ENCODE measurements at places on chromosomes 1 and 21.

DNA sequence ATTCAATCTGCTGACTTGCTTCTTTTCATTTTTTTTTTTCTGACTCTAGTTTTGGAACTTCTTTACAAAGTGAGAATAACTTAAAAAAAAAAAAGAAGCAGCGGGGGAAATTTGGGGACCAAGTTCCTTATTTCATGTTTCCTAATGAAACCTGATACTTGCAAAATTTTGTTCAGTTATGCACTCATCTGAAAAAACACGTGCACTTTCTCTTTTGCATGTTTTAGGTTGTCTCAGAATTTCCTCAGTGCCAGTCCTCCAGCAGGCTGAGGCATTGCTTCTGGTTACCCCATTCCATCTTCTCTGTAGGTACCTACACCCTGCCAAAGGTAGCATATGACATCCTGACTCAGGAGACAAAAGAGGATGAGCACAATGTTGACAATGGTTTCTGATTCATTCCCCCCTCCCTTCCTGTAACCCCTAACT lies 299.7 kb downstream of the GRIK1 start:
- no peak for DNase-seq

- no peak for DNase-seq
Observed at GRCh38 chr1:119631433-119632102, 16.5 kb downstream of the ZNF697 start.

- DNase-seq: peak; percentile 7
Observed at GRCh38 chr1:178189814-178190213, 95.9 kb downstream of the RASAL2 start.

DNA sequence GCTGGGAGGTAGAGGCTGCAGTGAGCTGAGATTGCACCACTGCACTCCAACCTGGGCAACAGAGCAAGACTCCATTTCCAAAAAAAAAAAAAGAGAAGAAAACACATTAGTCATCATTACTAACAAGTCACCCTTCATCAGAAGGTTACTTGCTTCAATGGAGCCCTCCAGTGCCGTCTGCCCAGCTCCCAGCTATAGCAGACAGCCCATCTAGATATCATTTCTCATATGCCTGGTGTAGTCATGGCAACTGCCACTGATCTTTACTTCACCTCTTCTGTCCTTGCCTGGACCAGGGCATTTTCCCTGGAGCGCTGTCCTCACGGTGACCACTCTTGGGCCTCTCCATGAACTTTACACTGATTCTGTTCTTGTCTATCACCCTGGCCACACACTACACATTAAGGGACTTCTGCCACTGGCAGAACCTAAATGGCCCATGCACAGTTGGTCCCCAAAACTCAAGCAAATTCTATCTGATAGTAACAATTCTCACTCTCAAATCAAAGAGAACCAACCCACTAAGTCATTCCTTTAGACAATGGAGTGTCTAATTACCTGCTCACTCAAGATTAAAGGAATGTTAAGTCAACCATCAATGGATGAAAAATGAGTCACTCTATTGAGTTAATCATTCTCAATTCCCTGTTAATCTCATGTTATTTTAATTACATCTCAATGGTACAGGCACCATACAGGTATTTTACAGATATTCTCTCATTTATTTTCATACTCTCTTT lies 12.9 kb downstream of the GPA33 start:
- DNase-seq: no peak

DNA sequence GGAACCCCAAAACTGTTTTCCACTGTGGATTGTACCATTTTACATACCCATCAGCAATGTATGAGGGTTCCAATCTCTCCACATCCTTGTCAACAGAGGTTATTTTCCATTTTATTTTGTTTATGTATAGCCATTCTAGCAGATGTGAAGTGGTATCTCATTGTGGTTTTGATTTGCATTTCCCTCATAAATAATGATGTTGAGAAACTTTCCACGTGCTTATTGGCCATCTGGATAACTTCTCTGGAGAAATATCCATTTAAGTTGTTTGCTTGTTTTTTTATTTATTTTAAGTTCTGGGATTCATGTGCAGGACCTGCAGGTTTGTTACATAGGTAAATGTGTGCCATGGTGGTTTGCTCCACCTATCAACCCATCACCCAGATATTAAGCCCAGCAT lies 280.2 kb upstream of the USP25 start:
- no peak for DNase-seq

GRCh38 chr1:217089361-217090014 lies 366.3 kb upstream of the ESRRG start:
- DNase-seq: no peak

DNA sequence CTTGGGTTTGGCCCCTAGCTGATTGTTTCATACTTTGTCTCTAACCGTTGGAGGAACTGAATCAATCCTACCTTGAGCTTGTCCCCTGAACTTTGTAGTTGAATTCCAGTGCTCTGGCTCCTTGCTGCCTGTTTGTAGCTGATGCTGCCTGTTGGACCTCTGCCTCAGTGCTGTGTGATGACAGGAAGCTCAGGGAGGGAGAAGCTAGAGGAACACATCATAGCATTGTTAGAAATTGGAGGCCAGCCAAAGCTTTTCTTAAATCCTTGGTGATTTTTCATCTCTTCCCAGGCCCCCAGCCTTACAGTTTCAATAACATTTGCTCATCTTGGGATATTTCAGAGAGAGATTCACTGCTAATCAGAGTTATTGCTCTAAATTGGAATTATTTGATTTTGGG lies 34.0 kb downstream of the MACF1 start:
- peak; percentile 38 for DNase-seq

GRCh38 chr1:90394247-90394646 lies 322.9 kb downstream of the BARHL2 start:
- DNase-seq: no peak

DNA sequence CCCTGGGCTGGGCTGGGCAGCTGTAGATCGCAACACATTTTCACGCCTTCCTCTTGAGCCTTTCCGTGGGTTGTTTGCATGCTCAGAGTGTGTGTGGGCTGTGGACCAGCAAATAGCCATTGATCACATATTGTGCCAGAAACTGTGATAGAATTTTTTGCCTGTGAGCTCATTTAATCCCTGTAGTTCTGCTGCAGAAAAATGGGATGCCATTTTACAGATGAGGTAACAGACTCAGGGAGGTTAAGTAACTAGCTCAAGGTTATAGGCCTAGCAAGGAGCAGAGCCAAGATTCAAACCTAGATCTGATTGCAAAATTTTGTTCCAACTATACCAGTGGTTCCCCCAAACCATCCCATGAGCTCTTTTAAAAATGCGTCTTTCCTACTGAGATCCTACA lies 10.5 kb downstream of the SPATA46 start:
- no peak for DNase-seq

DNA sequence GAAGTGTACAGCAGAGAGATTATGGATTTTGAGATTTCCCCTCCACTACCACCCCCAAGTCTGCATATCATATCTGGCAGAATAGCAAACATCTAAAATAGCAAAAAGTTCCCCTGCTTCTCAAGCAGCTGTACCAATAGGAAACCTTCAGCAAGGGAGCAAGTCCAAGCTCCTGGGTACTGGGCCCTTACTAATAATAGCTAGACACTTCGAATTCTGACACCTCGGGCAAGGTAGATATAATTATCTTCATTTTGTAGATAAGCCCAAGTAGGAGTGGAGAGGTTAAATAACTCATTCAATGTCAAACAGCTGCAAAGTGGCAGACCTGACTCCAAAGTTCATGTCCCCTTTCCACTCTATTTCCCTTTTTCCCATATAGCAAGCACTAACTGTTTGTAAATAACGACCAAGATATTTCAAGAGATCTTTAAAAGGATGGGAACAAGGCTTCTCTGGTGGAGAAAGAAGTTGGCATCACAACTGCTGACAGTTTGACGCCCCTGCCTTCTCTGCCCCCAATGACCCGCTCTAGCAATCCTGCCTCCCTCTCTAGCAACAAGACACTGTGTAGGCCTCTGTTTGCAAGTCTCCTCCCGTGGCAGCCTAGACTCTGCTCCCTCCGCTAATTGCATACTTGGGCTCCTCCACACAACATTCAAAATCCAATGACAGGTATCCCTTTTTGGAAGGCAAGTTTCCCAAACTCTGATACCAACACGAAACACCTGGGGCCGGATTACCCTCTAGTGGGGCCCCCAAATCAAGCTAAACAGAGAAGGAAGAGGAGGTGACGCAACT lies 18.7 kb upstream of the ADAR start:
- DNase-seq: peak; percentile 23

GRCh38 chr1:235326719-235327558 lies 1.0 kb downstream of the ARID4B start:
- DNase-seq: no peak

DNA sequence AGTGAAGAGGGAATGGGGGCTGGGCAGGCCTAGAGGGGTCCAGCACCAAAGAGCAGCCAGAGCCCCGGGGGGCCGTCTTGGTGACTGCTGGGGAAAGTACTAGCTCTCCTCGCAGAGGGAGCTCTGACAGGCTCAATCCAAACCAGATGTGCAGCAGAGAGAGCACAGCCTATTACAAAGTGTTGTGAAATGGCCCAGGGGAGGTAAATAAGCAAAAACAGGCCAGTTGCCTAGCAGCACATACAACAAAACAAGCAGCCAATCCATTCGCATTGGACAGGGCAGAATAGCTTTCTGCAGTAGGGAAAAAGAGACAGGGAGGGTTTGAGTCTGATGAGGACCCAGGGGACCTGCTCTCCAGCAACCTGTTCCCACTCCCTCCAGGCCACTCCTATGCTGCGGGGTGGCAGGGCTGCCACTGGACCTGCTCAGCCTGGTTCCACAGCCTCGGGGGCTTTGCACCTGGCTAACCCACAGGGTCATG lies 239.6 kb upstream of the FGGY start:
- DNase-seq: peak; percentile 99

DNA sequence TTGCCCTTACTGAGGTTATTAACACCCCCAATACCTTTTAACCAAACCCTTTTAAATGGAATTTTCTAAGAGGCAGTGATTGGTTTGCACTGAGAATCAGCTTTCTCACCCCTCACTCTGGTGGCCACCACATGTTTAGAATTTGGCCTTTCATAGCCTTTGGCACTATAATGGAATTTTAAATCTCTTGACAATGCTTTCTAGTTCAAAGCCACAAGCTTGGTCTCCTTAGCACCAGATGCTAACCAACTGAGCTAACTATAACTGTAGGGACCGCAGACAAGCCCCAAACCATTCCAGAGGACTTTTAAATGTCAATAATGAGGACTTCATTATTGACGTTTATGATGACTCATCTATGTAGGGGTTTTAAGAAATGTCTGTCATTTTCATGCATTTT lies 238.7 kb upstream of the SNX7 start:
- DNase-seq: peak; percentile 52

DNA sequence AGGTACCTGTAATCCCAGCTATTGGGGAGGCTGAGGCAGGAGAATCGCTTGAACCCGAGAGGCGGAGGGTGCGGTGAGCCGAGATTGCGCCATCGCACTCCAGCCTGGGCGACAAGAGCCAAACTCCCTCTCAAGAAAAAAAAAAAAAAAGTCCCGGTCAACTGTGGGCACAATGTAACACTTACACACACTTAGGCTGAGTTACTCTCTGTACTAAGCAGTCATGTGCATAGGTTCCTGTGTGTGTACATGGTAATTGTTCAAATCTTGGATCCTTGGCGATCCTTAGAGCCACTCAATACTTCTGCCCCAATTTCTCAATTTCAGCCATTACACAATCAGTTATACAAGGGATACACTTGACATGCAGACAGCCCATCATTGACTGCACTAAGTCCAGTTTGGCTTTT lies 11.6 kb downstream of the SDCCAG8 start:
- DNase-seq: no peak

DNA sequence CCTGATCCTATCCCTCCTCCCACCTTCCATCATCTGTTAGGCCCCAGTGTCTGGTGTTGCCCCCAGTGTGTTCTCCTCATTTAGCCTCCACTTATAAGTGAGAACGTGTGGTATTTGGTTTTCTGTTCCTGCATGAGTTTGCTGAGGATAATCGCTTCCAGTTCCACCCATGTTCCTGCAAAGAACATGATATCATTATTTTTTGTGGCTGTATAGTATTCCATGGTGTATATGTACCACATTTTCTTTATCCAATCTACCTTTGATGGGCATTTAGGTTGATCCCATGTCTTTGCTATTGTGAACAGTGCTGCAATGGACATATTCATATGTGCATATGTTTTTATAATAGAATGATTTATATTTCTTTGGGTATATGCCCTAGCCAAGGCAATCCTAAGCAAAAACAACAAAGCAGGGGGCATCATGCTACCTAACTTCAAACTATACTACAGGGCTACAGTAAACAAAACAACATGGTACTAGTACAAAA lies 142.9 kb downstream of the TNFSF18 start:
- DNase-seq: no peak

DNA sequence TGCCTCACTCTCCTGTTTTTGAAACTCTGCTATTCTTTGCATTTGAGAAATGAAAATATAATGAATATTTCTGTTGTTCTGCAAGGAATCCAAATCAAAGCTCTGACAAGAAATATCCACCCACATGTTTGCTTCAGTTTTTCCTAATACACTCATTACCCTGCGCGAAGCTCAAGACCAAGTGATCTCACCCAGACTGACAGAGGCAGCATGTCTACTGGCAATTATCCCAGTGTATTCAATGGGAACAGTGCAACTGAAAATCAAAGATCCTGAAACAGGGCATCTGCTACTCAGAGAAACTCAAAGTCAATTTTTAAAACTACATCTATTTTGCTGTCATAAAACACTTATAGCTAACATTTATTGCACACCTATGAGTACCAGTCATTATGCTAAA lies 321.0 kb upstream of the LRRC7 start:
- DNase-seq: no peak

GRCh38 chr1:11463177-11463576 lies 15.8 kb upstream of the DISP3 start:
- DNase-seq: no peak

DNA sequence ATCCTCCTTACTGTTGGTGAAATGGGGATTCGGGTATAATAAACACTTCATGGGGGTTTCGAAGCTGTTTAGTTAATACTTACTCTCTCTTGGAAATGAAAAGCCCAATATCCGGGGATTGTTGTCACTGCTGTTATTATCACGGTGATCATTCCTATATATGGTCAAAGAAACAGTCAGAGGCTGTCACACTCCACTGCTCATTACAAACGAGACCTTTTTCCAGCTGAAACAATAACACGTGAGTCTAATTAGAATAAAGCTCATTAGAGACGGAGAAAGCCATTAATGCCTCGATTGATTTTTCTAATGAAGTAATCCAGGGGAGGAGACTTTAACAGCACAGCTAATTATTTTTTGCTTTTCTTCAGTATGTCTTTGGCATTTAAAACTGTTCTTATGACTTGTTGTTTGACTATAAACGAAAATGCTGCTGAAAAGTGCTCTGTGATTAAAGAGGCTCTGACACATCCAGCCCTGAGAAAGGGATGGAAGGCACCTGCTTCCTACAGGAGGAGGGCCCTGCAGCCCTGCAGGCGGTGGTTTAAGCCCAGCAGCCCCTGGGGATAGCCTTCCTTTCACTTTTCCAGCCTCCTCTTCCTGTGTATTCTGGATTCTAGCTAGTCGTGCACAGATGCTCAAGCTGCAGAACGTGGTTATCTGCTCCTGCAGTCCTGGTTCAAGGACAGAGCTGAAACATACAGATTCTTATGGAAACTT lies 143.6 kb downstream of the EDEM3 start:
- DNase-seq: no peak

GRCh38 chr1:15137809-15138208 lies 15.7 kb upstream of the TMEM51 start:
- no peak for DNase-seq
